ENCODE measurements at places on chromosomes 7 and 10. TPM values are rescaled to one million over a fixed set of nuclear protein-coding genes. Genes with fewer than 3 reads are reported as not detected.

DNA sequence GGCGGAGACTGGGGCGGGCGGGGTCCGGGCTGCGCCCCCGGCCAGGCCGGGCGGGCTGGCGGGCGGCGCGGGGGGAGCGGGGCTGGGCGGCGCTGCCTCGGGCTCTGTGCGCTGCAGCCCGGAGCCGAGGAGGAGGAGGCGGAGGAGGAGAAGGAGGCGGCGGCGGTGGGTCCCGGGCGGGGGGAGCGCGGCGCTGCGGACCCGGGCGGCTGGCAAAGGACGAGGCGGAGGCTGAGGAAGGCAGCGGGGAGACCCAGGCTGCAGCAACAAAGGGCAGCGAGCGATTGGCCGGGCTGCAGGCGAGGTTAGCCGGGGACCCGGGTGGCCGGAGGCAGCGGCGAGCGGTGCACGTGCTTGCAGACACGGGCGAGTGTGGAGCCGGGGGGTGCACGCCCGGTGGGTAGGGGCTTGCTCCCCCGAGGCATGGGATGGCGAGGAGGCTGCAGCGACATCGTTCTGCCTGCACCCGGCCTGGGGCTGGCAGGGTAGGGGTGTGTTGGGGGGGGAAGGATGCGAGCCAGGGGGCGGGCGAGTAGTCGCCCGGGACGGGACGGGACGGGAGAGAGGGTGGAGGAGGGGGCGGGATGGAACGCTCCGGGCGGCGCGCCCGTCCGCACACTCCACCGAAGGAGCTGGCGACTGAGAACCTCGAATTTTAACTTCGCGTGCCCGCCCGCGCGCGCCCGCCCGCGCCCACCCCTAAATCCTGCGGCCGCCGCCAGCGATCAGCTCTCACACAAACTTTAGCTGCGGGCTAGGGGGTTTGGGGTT, 844 bp upstream of the KAT6B start:
- no peak for DNase-seq
- peak overlapping the region; percentile 69 for H3K27ac ChIP-seq
- H3K36me3 ChIP-seq: no peaks in the 10 kb centered on the region
- no peaks in the 10 kb centered on the region for H3K27me3 ChIP-seq

Gene WNT2
- total RNA-seq: not detected

Gene UCN3
- total RNA-seq: not detected

Gene OR2A1
- 0.25 TPM for total RNA-seq

DNA sequence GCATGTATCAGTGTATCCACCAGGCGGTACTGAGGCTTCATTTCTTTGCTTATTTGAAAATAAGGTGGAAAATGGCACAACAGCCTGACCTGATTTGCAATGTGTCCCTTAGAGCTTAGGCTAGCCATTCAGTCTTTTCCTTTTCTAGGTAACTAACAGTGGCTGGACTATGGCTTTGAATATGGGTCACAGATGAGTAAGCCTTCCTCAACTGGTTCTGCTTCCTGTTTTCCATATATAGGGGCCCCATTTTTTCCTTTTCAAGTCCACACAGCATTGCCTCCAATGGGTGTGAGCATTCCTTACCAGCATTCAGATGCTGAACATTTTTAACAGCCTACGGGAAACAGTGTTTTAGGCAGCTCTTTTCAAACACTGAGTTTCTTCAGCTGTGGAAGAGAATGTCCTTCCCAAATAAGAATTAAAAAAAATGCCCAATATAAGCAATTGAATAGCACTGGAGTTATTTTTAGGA, 3.9 kb upstream of the ITGB1 start:
- no peak for DNase-seq
- no peaks in the 10 kb centered on the region for H3K36me3 ChIP-seq

DNA sequence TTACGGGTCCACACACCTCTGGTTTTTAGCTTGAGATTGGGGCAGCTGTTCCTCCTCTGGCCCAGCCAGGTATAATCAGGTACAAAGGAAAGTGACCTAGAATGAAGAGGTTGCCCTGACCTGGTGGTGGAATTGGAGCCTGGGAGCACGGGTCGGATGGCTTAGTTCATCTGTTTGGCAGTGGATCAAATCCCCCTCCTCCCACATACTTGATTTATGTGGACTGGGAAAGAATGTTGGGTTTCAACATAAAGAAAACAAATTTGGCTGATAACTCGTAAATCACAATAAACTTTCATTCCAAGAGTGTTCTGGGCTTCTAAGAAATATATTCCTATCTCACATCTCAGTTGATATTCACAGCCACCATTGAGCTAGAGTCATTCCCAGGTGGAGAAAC, 186.8 kb downstream of the CUX1 start:
- DNase-seq: no peak
- no peaks in the 10 kb centered on the region for H3K36me3 ChIP-seq
- H3K4me1 ChIP-seq: peaks cover 2% of the 10 kb centered on the region
